ENCODE measurements at places on chromosomes 7 and 10.

DNA sequence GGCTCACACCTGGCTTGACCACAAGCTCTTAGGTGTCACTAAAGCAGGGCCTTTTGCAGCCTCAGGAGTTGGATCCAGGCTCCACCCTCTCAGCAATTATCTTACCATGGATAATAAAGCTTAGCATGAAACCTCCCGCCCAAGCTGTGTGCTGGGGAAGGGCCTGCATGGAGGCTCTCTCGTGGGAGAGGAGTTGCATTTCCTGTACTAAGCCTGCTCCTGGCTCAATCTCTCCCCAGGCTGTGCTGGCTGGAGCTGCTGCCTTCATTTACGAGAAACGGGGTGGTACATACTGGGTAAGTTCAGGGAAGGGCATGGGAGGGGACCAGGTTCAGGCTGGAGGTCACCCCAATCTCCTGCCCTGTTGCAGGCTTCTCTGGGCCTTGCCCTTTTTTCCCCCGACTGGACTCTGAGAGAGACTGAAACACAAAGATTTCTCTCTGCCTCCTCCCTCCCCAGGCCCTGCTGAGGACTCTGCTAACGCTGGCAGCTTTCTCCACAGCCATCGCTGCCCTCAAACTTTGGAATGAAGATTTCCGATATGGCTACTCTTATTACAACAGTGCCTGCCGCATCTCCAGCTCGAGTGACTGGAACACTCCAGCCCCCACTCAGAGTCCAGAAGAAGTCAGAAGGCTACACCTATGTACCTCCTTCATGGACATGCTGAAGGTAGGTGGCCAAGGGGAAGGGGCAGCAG is 2.7 kb downstream of the TMEM176A start:
- no peak for DNase-seq

DNA sequence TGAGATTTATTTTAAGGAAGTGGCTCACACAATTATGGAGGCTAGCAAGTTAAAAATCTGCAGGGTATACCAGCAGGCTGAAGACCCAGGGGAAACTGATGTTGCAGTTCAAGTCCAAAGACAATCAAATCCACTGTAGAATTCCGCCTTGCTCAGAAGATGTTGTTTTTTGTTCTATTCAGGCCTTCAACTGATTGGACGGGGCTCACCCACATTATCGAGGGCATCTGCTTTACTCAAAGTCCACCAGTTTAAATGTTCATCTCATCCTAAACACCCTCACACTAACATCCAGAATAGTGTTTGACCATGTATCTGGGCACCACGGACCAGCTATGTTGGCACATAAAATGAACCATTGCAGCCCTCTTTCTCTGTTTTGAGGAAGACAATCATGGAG is 211.2 kb upstream of the GPR26 start:
- no peak for DNase-seq

- DNase-seq: no peak
Measured at GRCh38 chr7:2650451-2650850, 18.7 kb downstream of the TTYH3 start.

DNA sequence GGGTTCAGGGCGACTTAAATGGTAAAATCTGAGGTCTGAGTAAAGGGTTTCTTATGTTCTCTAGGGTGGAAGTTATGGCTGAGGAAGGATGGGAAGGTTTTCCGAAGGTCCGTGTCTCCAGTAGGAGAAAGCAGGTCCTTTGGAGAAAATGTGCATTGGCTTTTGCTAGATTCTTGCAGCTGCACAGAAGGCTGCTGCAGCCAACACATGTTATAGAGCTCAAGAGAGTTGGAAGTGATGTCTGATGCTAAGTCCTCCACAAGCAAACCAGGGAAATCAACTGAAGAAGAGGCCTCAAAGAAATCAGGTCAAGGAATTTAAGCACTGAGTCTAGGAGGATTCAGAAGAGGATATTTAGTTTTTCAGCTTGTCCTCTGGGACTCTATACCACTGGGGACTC is 404.6 kb downstream of the LRMDA start:
- no peak for DNase-seq

DNA sequence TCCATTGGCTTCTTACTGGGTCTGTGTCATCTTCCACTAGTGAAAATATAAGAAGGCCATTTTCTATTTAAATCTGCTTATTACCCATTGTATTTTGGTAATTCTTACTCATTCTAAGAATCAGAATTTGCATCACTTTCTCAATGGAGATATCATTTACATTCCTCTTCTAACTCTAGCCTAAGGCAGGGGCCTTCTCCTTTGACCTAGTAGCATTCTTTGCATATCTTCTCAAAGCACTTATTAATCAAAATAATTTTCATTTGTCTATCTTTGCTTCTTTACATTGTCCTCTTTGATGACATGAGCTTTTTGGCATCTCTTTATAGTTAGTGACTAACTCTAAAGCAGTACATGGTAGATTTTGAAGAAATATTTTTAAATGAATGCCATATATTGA is 400.9 kb upstream of the SEMA3D start:
- DNase-seq: no peak

DNA sequence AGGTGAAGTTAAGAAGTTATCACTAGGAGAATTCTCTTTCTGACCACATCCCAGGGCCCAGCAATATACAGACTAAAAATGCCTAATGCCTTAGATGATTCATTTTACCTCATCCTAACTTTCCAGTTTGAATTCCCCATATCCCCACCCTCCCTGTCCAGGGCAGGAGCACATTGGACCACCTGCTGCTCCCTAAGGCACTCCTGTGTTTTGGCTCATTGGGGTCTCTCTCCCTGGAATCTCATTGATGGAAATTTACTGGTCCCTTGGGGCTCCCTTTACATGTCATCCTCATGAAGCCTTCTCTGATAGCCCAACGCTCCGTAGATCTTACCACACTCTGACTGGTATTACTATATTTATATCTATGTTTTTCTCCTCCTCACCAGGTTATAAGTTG is 2.7 kb downstream of the IL2RA start:
- no peak for DNase-seq

GRCh38 chr10:58414270-58415041 is 29.2 kb downstream of the TFAM start:
- peak; percentile 26 for DNase-seq

- no peak for DNase-seq
Measured at GRCh38 chr7:149489391-149490024, 8.1 kb downstream of the ZNF746 start.

DNA sequence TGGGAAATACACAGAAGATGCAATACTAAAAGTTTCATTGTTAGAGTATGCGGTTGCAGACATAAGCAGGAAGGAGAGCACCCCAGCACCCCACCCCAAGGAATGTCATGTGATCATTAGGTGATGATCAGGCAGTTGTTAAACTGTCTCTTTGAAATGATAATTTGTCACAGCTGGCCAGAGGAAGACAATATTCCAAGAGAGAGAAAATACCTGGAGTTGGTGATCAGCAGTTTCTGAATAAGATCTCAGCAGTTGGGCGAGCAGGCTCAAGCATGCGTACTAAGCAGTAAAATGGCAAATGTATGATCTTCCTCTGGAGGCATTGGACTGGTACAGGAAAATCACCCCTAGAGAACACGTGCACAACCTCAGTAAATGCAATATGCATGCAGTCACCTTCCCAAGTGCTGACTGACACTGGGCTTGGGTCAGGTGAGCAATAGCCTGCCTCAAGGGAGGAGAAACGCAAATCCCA is 250.1 kb upstream of the MBL2 start:
- no peak for DNase-seq

- DNase-seq: no peak
Measured at GRCh38 chr7:6286486-6286885, 14.1 kb upstream of the CYTH3 start.

DNA sequence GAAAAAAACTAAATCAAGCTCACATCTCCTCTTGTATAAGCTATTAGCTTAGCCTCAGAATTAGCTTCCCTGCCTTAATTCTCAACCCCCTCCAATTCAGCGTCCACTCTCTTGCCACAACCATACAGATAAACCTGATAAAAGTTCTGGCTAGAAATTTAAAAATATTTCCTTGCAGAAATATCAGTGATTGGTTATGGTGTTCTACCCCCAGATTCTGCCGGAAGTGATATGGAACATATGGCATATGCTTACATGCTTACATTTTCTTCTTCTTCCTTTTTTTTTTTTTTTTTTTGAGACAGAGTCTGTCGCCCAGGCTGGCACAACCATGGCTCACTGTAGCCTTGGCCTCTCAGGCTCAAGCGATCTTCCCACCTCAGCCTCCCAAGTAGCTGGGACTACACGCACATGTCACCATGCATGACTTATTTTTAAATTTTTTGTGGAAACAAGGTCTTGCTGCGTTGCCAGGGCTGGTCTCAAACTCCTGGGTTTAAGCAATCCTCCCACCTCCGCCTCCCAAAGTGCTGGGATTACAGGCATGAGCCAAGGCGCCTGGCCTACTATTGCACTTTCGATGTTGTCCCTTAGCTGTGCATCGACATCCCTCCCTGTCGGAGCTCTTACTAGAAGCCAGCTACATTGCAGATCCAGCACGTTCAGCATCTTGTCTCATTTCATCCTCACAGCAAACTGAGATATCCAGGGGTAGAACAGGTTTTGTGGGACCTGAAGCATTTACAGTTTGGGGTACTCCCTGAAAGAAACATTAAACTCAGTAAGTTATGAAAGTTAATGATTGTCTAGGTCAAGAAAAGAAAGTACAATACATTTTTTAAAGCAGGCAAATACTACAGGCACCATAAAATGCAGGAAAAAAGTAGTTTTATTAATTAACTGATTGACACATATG is 205.6 kb upstream of the TCF7L2 start:
- DNase-seq: no peak

GRCh38 chr10:78688901-78689583 is 379.7 kb upstream of the ZMIZ1 start:
- no peak for DNase-seq

GRCh38 chr7:2044883-2045471 is 187.8 kb downstream of the MAD1L1 start:
- no peak for DNase-seq

GRCh38 chr7:79212334-79212733 is 241.1 kb downstream of the MAGI2 start:
- DNase-seq: no peak

GRCh38 chr7:70523249-70523988 is 608.5 kb upstream of the GALNT17 start:
- DNase-seq: no peak

DNA sequence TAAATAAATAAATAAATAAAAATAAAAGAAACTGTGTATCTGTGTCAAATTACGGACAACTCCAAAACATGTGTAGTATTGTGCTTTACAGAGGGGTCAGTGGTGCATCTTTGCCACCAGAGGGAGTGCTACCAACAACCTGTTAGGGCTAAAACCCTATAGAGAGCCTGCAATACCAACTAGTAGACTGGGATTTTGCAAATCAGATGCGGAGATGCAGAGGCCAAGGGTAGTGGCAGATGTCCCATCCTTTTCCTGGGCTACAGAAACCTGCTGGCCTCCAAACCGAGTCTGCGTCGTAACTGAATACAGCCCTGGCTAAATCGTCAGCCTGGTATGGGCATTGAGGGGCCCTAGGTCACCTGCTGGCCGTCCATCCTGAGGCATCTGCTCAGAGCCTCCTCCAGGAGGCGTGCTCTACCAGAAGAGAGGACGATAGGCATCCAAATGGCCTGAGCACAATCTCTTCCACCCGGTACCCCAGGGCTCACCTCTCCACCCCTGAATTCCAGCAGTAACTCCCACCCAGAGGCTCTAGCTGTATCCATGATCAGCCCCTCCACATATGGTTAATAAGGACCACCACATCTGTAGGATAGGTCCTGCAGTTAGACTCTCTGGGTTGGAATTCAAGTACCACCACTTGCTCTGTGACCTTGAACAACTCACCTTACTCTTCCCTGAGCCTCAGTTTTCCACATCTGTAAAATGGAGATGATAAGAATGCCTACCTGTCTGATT is 6.2 kb upstream of the RRP12 start:
- peak; percentile 98 for DNase-seq

- DNase-seq: no peak
Measured at GRCh38 chr10:2488446-2489005, 578.8 kb upstream of the PFKP start.

GRCh38 chr7:154200241-154200640 is 148.0 kb downstream of the DPP6 start:
- DNase-seq: no peak

DNA sequence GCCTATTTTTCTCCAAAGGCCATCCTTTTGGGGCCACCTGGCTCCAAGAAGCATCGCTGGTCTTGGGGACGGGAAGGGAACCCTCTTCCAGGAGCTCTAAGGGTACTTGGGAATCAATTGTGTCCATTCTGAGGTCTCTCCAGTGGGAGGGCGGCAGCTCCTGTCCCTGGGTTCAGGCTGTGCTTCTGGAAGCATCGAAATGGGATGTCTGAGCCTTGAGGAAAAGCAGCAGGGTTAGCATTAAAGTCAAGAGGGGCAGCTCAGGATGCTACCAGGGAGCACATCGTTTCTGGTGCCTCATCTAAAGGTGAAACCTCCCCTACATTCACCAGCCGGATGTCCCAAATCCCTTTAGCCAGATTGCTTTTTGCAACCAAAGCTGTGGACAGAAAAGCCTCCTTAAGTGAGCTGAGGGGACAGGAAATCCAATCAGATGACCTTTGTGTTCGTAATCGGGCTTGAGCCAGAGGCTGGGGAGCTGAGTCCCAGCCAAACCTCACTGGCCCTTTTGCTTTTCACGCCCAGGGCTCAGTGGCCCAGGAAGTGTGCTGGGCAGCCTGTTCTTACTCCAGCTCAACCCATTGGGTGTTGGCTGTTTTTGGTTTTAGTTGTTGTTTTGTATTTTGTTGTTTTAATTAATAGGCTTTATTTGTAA is 88.8 kb upstream of the ANLN start:
- no peak for DNase-seq

DNA sequence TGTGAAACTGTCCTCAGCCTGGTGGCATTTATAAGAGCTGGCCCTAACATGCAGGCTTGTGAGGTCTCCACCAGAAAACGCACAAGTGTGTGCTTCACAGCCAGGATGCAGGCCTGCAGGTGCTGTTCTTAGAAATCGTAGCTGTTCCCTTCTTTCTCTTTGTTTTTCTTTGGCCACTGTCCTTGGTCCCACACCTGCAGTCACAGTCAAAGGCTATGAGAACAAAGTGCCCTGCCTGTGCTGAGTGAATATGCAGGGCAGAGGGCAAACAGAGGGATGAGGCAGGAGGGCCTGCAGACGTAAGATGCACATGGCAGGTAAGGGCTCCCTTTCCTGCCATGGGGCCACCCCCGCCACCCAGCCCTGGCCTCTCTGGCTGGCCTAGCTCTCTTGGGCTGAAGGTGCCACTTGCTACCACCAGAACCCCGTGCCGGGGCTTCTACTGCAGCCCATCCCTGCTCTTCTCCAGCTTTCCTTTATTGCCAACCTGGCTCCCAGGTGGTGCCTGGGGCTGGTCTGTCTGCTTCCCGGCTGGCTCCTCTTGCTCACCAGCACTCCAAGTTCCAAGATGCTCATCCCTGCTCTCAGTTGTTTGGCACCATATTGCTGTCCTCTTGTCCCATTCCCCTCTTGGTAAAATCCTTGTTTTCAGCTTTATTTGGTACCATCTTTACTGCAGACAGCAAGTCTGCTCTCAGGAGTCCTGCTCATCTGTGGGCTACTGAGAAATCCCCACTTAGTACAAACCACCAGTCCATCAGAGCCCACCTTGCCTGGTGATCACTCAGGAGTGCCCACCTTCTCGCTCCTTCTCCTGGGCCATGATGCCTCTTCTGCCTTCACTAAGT is 308.1 kb upstream of the ZMIZ1 start:
- DNase-seq: no peak

- no peak for DNase-seq
Measured at GRCh38 chr10:129402459-129402858, 64.6 kb upstream of the MGMT start.

Measured in Kasumi-1 (cell line).